ENCODE measurements at places on chromosomes 6 and 20.

GRCh38 chr20:47568837-47569410 is 67.2 kb downstream of the NCOA3 start:
- DNase-seq = no peak

DNA sequence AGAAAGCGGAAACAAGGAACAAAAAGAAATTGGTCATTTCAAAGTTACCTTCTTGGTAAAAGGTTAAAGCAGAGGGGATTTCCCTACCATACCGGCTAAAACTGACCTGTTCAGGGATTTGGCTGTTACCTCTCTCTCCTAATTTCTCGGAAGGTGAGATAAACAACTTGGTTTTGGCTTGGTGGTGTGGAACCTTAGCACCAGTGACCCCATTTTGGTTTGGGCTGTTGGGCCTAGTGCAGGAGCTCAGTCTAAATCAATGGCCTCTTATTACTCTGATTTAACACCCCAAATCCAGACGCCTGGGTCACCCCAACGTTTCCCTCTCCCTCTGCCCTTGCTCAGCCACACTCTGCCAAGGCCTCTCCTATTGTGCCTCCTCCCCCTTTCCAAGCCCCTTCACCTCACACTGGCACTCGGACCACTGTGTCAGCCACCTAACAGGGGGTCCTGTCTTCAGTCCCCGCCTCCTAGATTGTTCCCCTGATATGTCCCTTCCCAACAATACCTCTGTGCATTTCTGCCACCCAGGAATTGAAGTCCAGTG is 8.3 kb downstream of the NCR2 start:
- DNase-seq = no peak

DNA sequence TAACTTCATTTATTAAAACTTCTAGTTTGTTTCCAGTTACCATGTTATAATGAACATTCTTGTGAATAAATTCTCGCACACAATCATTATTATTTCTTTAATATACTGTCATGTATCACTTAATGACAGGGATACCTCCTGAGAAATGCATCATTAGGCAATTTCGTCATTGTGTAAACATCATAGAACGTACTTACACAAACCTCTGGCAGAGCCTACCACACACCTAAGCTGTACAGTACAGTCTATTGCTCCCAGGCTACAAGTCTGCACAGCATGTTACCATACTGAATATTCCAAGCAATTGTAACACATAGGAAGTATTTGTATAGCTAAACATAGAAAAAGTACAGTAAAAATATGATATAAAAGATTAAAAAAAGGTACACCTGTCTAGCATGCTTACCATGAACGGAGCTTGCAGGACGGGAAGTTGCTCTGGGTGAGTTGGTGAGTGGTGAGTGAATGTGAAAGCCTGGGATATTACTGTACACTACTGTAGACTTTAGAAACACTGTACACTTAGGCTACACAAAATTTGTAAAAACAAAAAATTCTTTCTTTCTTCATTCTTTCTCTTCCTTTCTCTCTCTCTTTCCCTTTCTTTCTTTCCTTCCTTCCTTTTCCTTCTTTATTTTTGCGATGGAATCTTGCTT is 268.2 kb upstream of the SOX4 start:
- no peak for DNase-seq

GRCh38 chr20:44151621-44152416 is 35.2 kb downstream of the JPH2 start:
- no peak for DNase-seq

Measured in B cell (primary cell).